CD4-positive, CD25-positive, alpha-beta regulatory T cell (primary cell): ENCODE measurements at places on chromosomes 5 and 9.

DNA sequence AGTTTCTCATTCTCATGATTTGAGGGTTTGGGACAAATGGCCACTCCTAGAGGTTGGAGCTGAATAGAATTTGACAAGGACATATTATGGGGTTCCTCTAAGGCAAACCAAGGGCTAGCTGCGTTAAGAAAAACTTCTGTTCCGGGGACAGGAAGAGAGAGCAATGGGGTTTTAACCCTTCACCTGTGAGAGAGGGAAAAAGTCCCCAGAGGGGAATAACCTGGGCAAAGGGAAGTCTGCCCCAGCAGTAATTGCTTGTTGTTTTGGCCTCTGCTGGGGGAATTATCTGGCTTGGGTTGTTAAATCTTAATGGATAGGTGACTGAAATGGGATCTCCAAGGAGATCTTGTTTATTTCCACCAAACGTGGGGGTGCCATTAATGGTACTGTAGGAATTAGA, 110.1 kb upstream of the MOCS2 start:
- DNase-seq: no peak

- DNase-seq: no peak
Observed at GRCh38 chr9:99556998-99557397, 264.7 kb upstream of the NR4A3 start.

DNA sequence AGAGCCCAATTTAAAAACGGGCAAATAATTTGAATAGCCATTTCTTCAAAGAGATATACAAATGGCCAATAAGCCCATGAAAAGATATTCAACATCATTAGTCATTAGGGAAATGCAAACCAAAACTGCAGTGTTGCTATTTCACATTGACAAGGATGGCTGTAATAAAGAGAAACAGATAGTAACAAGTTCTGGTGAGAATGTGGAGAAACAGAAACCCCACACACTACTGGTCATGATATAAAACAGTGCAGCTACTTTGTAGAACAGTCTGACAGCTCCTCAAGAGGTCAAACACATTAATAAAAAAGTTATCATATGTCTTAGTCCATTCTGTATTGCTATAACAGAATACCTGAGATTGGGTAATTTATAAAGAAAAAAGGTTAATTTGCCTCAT, 237.0 kb upstream of the GRAMD2B start:
- DNase-seq: no peak

GRCh38 chr9:551986-552929, 289.2 kb upstream of the DMRT1 start:
- DNase-seq: no peak

DNA sequence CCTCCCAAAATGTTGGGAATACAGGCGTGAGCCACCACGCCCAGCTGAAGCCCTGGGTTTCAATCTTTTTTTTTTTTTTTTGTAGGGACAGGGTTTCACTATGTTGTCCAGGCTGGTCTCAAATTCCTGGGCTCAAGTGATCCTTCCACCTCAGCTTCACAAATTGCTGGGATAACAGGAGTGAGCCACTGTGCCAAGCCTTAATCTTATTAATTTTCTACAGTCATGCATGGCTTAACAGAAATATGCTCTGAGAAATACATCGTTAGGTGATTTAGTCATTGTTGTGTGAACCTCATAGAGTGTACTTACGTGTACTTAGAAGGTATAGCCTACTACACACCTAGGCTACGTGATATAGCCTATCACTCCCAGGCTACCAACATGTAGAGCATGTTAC, 31.0 kb downstream of the GLDC start:
- no peak for DNase-seq

GRCh38 chr5:122965111-122965510, 71.4 kb downstream of the PPIC start:
- no peak for DNase-seq

DNA sequence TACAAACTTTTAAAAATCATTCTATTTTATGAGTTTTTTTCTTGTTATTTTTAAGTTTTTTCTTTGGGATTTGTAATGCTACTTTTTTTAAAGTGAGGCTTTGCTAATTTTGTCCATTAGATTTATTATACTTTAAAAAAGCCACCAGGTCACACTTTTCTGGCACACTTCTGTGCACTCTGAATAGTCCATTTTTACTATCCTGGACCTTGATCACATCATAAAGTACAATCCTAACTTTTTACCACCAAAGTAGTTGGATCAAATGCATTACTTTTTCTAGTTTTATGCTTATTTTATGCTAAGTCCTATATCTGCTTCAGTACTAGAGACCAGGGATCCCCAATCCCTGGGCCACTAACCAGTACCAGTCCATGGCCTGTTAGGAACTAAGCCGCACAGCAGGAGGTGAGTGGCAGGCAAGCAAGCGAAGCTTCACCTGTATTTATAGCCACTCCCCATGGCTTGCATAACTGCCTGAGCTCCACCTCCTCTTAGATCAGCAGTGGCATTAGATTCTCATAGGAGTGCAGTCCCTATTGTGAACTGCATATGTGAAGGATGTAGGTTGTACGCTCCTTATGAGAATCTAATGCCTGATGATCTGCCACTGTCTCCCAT, 16.0 kb downstream of the FRRS1L start:
- no peak for DNase-seq

DNA sequence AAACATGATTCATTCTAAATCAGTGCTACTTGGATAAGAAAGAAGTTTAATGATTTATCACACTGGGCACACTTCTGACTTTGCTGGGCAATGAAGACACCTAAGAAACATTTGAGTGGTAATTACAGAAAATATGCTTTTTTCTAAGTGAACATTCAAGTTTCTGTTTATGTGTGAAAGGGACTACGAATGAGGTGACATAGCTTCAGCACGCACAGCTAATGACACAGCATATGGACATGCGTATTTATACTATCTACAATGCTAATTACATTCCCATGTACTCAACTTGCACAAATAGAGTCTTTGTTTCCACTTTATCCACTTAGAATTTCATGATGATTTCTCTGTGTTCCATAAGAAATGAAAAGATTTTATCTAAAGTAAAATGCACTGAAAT, 40.6 kb downstream of the FREM1 start:
- DNase-seq: no peak

- DNase-seq: no peak
Observed at GRCh38 chr5:153079396-153079795, 411.1 kb upstream of the GRIA1 start.

GRCh38 chr5:31343946-31344345, 150.5 kb downstream of the CDH6 start:
- DNase-seq: no peak

DNA sequence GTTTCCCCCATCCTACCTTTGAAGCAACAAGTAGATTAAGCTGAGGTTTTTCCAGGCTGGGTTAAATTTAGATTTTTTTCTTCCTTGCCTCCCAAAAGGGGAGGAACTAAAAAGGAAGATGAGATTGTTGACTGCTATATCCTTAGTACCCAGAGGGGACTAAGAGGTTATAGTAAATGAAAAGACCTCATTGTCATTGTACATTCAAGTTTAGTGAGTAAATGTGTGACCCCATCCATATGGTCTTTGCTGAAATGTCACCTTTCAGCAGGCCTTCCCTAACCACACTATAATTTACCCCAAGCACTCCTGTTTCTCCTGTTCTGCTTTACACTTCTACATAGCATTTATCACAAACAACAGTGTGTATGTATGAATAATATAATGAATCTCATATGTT, 35.8 kb upstream of the CHD1 start:
- DNase-seq: no peak

DNA sequence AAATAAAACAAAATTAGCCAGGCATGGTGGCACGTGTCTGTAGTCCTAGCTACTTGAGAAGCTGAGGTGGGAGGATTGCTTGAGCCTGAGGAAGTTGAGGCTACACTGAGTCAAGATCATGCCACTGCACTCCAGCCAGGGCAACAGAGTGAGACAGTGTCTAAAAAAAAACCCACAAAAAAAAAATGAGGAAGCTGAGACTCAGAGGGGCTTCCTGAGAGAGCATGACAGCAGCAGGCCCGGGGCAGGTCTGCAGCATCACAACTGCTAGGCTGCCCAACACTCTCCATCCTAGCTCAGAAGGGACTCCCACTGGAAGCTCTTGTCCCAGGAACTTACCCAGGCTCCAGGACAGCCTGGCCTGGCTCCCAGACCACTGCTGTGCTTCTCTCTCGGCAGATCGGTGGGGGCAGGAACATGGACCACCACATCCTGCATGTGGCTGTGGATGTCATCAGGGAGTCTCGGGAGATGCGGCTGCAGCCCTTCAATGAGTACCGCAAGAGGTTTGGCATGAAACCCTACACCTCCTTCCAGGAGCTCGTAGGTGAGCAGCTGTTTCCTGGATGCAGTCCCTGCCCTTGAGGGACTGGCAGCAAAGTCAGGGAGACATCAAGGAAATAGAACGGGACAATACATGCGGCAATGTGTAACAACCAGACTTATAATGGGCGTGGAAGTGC, 19.1 kb downstream of the PTGS1 start:
- no peak for DNase-seq

DNA sequence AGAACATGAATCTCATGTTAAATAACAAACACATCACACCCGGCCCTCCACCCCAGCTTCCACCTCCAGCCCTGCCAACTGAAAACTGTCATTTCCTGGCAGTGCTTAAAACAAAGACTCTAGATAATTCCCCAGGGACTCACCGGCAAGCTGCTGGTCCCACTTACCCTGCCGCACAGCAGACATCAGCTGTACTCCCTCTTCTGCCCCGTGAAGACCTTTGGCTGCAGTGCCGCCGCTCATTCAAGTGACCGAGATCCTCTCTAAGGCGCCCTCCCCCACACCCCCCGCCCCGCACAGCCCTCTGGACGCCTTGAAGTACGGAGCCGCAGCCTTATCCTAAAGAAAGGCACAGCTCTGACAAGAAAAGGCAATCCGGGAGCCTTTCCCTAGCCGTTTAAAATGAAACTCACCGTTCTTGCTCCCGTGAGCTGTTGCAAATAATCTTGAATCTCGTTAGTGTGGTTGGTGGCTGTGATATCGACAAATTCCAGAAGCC, 434 bp downstream of the GLRX start:
- DNase-seq: peak; percentile 24

DNA sequence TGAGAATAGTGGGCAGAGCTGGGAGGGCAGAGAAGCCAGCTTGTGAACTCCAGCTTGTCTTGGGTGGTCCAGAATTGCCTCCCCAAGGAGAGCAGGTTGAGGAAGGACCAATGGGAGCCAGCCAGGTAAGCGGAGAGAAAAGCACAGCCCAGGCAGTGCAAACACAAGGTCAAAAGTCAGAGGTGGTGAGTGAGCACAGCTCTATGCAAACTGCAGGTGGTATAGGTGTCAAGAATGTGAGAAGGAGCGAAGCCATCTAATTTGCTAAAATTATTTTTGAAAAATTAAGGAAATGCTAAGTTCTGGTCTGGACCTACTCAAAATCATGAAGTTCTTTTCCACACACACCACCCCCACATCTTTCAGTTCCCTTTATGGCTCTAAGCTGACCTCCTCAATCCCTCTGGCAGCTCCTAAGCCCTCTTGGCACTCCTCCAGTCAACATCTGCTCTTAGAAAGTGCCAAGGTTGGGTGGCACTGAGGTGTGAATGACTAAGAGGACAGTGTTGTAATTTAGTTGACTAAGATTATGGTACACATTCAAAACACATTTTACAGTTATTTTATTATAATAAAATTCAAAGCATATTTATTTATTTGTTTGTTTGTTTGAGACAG, 6.6 kb upstream of the OTULINL start:
- no peak for DNase-seq

- no peak for DNase-seq
Observed at GRCh38 chr9:137429546-137429890, 6.3 kb downstream of the NOXA1 start.

DNA sequence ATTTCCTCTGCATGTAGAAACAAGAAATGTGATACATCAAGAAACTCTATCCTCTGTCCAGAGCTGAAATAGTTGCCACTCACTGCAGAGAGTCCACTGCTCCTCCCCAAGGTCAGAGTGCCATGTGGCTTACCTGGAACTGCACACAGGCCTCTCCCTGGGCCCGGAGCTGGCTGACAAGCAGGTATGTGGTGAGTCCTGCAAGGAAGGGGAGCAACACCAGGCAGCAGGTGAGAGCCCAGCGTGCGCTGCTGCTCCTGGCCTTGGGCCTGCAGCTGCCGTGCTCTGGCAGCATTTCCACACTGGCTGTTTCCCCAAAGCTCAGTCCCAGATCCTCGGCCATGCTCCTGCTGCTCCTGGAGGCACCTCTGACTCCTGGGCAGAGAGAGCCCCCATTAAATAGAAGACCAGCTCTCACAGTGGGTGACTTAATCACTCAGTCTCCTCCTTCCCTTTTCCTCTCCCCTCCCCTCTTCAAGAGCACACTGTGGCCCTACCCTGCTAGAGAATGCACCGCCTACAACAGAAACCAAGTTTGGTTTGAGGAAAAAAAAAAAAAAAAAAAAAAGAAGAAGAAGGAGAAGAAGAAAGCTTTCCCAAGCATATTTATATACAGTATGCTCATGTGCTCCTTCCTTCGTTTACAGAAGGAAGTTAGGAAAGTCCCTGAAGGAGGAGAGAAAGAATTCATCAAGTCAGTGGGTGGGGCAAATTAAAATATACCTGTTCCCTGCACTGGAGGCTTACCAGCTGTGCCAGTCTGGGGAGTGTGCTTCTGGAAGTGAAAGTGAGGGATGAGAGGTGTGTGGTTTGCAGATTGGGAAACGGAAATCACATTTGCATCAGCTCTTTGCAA, at the start of gene TNFSF15:
TNFSF15 (minus strand) TSS at position 370 of the 856 bp plus-strand sequence; CDS start at position 343, 27 bp downstream.
- DNase-seq: no peak

GRCh38 chr5:131977212-131977604, 31.7 kb upstream of the MEIKIN start:
- no peak for DNase-seq

- no peak for DNase-seq
Observed at GRCh38 chr5:65525726-65526125, 37.2 kb downstream of the CENPK start.

GRCh38 chr5:15858326-15858725, 321.3 kb downstream of the MARCHF11 start:
- DNase-seq: no peak

DNA sequence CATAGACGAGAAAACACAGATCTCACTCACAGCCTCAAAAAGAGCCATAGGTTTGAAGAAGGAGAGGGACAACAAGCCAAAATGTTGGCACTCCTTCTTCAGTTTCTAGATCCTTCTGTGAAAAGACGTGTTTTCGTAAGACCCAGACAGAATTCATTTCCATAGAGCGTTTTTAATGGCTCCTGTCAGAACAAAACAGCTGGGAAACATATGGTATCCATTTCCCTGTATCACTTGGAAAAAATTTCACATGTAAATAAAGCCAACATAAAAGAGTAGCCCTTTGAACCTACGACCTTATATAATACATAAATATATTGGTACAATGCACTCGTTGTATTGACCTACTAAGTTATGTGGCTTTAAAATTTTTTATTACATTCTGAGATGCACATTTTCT, 108.1 kb downstream of the SNCAIP start:
- DNase-seq: no peak

- DNase-seq: no peak
Observed at GRCh38 chr5:143393524-143393923, 10.0 kb downstream of the NR3C1 start.

GRCh38 chr5:110956913-110957813, 114.3 kb upstream of the TSLP start:
- no peak for DNase-seq
